Stimulated activated naive CD4-positive, alpha-beta T cell (primary cell): ENCODE measurements at places on chromosomes 3 and 15.

DNA sequence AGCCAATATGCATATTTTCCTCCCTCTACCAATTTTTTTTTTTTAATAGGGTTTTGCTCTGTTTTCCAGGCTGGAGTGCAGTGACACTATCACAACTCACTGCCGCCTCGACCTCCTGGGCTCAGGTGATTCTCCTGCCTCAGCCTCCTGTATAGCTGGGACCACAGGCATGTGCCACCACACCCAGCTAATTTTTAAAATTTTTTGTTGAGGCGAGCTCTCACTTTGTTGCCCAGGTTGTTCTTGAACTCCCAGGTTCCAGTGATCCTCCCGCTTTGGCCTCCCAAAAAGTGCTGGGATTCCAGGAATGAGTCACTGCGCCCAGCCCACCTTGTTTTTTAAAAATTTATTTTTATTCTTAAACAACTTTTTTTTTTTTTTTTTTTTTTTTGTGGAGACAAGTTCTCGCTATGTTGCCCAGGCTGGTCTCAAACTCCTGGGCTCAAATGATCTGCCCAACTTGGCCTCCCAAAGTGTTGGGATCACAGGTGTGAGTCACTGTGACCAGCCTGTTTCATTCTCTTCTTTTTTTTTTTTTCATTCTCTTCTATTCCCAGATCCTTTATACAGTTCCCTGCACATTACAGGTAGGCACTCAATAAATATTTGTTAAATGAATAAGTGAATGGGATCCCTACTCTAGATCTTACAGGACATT, 40.5 kb upstream of the PIK3CB start:
- DNase-seq: no peak

DNA sequence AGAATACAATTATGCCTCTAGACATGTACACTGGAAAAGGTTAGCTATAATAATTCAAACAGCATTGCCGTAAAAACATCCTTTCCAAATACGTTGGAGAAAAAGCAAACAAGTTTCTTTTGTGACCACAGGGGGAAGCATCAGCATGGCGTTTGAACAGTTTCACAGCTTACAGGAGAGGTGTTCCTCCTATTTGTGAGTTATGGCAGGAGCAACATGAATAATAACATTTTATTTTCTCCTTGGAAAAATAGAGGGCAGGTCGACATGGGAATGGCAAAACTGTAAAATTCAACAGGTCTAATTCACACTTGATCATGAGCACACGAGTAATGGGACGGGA, 39.7 kb upstream of the GADL1 start:
- no peak for DNase-seq

DNA sequence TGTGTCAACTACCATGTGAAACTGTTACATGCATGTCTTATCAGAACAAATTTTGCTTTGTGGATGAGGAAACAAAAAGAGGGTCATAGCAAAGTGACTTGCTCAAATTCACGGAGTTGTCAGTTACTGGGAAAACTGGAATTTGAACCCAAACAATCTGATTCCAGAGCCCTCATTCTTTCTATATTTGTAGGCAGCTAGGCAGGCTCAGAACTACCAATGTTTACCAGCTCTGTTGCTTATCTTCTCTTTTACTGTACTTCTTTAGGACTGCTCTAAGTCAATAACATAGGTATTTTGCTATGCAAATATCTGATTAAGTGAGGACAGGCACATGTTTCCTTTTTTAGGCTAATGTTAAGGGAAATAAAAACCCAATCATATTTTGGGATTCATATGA, 450.5 kb downstream of the ZPLD1 start:
- DNase-seq: no peak

GRCh38 chr15:37359893-37360290, 259.5 kb upstream of the MEIS2 start:
- DNase-seq: no peak

GRCh38 chr3:16514021-16514700, 662 bp upstream of the RFTN1 start:
- no peak for DNase-seq
